Effector memory CD4-positive, alpha-beta T cell (primary cell): ENCODE measurements at places on chromosomes 16 and 17.

DNA sequence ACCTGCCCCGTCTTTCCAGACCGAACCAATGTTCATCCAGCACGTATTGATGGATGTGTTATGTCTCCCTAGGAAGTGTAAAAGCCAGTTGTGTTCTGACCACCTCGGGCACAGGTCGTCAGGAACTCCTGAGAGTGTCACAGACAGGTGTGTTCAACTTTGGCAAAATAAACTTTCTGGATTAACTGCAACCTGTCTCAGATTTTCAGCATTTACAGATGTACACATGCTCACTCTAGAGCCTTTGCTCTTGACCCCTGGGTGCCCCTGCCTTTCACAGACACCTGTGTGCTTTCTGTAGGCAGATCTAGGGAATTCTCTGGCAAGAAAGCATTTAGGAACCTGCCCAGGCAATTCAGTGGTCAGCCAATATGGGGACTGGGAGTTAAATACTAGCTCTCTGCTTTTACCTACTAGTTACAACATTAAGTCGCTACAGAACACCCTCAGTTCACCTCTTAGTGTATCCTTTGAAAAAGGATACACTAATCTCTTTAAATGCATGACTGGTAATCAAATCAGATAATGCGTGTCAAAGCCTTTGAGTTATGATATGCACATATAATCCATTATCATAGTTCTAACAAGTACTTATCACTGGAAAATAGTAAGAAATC, 188.9 kb downstream of the CPPED1 start:
- no peak for DNase-seq

GRCh38 chr16:75023009-75023408, 24.2 kb downstream of the ZNRF1 start:
- DNase-seq = no peak

DNA sequence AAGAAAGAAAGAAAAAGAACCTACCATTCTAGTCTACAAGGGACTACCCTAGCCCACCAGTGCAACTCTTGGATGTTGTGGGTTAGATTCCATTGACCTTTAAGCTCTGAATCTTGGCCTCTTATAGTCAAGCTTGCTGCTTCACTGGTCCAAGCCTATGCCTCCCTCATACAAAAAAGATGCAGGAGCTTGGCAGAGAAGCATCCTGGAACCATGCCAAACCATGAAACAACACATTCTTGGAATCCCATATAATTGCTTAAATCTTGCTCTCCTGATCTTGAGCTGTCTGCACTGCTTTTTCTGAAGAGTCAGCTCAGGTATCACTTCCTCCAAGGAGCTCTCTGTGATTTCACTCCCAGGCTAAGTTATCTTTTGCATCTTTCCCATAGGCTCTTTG, 117.9 kb upstream of the GPR139 start:
- no peak for DNase-seq

DNA sequence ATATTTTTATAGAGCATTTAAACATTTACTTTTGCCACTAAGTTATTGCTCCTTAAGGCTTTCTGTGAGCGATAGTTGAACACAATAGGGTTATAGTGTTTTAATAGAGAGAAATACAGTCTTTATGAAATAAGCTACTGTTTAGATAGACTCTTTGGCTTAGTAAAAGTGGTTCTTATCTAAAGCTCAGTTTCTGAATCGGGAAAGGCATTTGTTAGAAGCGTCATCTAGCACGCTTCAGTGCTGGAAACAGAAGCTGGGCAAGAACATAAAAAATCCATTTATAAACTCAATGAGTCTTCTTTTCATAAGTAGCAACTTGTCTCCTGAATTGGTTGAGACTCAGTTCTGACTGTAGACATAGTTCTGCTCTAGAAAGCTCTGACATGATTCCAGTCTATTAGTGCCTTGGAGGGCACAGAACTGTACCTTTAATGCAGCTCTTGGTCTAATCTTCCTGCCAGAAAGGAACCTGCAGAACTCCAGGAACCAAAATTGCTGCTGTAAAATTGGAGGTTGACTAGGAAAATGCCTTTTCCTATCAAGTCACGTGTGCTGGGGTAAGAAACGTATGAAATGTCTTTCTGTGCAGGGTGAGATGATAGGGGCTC, 55.4 kb upstream of the DNAJA2 start:
- no peak for DNase-seq

DNA sequence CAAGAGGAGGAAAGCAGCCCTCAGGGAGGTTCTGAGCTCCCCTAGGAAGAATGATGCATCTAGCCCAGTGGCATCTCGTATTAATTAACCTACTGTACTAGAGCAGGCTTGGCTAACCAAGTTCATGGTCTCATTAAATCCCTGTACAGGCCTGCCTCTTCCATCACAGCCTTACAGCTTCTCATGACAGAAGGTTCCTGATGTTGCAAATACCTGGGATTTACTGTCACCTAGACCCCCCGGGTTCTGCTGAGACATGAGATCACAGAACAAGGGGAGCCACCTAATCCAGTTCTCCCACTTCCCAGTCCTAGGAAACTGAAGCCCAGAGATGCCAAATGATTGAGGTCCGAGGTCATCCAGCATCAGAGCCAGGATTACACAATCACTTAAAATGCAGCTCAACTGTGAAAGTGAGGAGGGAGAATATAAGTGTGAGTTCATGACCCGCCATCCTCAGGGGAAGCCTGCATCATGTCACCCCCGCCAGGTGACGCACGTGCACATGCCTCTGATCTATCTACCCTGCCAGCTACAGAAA, 23.9 kb downstream of the ACLY start:
- DNase-seq = no peak

DNA sequence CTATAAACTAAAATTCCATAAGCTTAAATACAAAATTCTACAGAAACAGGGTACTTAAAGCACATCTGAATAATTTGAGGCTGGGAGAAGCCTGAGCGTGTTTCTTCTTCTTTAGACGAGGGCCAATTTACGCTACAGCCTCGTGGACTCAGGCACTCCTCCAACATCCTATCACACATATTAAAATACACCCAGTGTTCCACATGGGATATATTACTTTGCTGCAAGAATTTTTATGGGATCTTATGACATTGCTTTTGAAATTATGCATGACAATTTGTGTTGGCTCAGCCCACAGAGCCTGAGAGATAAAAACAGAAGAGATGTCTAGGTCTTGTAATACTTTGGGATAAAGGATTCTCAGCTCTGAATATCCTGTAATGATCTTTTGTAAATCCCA, 3.5 kb upstream of the TANGO6 start:
- no peak for DNase-seq
